Effector memory CD4-positive, alpha-beta T cell (primary cell): ENCODE measurements at places on chromosomes 6 and 20.

DNA sequence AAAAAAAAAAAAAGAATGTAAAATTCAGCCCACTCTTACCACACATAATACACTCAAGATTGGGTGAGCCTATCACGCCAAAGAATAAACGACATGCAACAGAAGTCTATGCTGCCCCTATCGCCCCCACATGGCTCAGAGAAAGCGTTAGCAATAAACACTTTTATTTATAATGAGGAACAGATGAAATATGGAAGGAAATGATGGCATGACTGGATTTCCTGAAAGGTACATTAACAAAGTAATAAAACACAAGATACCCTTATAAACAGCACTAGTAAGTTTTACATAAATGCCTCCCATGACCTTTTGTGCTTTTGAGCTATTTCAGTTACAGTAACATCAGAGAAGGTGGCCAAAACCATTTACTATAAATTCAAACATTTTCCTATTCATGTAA lies 71.4 kb upstream of the SCAF8 start:
- H3K4me3 ChIP-seq = no peak overlapping the region
- no peaks in the 10 kb centered on the region for H3K27me3 ChIP-seq
- H3K36me3 ChIP-seq = no peaks in the 10 kb centered on the region

DNA sequence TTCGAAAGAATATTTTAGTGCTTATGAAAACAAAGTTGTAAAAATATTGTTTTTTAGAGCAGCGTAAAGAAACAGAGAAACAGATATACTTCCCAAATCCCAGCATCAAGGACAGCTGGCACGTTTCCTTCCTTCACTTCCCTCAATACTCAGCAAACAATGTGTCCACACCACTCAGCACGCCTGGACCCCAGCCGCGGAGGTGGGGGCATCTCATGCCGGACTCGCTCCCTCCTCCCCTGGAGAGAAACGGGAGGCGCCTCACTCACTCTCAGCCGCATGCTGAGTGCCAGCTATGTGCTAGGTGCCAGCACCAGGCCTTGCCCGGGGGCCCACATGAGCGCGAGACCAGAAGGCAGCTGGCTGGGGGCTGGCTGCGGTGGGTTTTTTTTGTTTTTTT lies 34.7 kb downstream of the SLC2A4RG start:
- no peaks in the 10 kb centered on the region for H3K36me3 ChIP-seq
- no peaks in the 10 kb centered on the region for H3K27me3 ChIP-seq
- no peak overlapping the region for H3K4me3 ChIP-seq
- H3K27ac ChIP-seq = no peak overlapping the region
- H3K4me1 ChIP-seq = no peaks in the 10 kb centered on the region

DNA sequence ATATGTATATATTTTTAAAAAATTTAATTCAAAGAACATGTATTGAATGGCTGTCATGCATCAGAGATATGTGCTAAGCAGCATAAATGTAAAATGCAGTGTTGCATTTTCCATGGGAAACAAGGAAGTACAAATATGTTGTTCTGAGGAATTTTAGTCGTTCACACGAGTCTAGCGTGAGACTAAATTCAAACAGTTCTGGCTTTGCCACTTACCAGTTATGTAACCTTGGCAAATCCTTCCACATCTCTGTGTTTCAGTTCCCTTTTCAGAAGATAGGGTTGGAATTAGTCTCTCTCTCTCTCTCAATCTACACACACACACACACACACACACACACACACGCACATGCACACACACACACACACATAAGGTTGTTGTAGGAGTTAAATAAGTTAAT lies 305.4 kb downstream of the UTRN start:
- no peak for DNase-seq
- no peaks in the 10 kb centered on the region for H3K36me3 ChIP-seq
- no peak overlapping the region for H3K27ac ChIP-seq
- no peaks in the 10 kb centered on the region for H3K27me3 ChIP-seq
- no peak overlapping the region for H3K4me3 ChIP-seq

DNA sequence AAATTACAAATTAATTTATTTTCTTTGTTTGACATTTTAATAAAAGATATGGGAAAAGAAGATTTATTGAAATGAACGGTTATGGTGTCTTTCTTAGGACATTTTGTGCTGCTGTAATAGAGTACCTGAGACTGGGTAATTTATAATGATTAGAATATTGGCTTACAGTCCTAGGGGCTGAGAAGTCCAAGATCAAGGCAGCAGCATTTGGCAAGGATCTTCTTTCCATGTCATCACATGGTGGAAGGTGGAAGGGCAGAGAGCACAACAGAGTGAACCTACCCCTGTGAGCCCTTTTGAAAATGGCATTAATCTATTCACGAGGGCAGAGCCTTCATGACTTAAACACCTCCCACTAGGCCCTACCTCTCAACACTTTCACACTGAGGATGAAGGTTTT lies 75.7 kb upstream of the LTV1 start:
- H3K27me3 ChIP-seq = no peaks in the 10 kb centered on the region
- no peak for DNase-seq
- no peaks in the 10 kb centered on the region for H3K4me1 ChIP-seq
- no peak overlapping the region for H3K27ac ChIP-seq
- no peak overlapping the region for H3K4me3 ChIP-seq

DNA sequence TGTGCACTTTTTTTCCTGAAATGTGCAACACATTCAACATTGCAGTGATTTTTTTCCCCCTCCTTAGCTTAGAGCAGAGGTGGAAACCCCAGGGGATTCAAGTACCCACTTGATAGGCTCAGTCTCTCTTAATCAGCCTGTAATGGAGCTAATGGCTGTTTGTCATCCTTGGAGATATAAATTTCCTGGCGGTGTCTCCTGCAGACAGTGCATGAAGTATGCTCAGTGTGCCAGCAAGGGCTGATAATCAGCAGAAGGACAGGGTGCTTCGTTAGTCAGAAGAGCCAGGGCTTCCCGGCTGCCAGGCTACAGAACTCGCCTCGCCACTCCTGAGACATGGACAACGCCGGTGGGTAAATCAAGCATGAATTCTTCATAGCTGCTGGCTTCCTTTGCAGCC lies 69.8 kb upstream of the PHACTR2 start:
- no peak overlapping the region for H3K27ac ChIP-seq
- H3K36me3 ChIP-seq = no peaks in the 10 kb centered on the region
- H3K4me1 ChIP-seq = peaks cover 3% of the 10 kb centered on the region
- DNase-seq = no peak

GRCh38 chr6:53461696-53462095 lies 83.2 kb downstream of the GCLC start:
- DNase-seq = no peak
- H3K4me1 ChIP-seq = no peaks in the 10 kb centered on the region
- H3K36me3 ChIP-seq = no peaks in the 10 kb centered on the region
- no peaks in the 10 kb centered on the region for H3K27me3 ChIP-seq
- no peak overlapping the region for H3K27ac ChIP-seq

GRCh38 chr6:32188381-32189068 lies 1.5 kb downstream of the PBX2 start:
- peak overlapping the region; percentile 96 for H3K4me3 ChIP-seq
- DNase-seq = no peak
- H3K4me1 ChIP-seq = peaks cover 43% of the 10 kb centered on the region
- no peaks in the 10 kb centered on the region for H3K27me3 ChIP-seq

DNA sequence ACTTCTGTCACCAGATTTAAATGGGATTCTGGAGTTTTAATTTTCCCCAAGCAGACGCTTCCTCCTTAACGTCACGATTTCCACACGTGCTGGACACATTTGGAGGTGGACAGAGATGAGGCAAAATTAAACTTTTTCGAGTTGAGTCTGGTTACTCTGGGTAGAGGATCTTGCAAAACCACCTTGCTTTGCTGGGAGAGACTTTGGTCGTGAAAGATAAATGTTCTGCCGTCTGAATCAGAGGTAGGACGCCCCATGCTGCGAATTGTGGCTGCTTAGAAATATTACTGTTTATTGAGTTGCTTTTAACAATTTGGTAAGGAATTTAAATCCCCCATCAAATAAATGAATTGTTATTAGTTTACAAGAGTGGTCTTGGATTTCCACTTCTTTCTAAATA lies 46.8 kb downstream of the CTCFL start:
- no peaks in the 10 kb centered on the region for H3K36me3 ChIP-seq
- no peak overlapping the region for H3K27ac ChIP-seq
- no peaks in the 10 kb centered on the region for H3K27me3 ChIP-seq

- H3K36me3 ChIP-seq = no peaks in the 10 kb centered on the region
- no peaks in the 10 kb centered on the region for H3K27me3 ChIP-seq
- no peak overlapping the region for H3K4me3 ChIP-seq
- no peak overlapping the region for H3K27ac ChIP-seq
Measured at GRCh38 chr6:21375151-21376116, 218.1 kb upstream of the SOX4 start.

DNA sequence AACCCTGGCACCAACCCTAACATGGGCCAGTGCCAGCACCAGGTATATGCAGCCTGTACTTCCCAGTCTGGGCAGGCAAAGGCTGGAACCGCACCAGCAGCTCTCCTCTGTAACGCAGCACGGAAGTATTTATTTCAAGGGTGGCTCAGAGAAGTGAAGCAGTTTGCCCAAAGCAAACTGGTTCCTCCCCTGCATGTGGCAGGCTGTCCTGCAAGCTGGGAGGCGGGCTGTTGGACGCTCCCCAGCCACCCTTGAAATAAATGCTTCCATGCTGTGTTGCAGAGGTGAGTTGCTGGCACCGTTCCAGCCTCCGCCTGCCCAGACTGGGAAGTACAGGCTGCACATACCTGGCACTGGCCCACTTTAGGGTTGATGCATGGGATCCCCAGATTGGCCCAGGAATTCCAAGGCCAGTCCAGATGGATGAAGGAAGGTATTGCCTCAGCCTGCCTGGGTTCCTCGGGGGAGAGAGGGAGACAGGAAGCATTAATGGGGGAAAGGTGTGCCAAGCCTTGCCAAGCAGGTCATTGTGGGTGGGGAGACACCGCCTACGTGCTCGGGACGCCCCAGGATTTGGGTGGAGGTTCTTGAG lies 49.8 kb downstream of the PPARD start:
- no peak overlapping the region for H3K27ac ChIP-seq
- H3K36me3 ChIP-seq = no peaks in the 10 kb centered on the region
- H3K4me3 ChIP-seq = no peak overlapping the region
- no peaks in the 10 kb centered on the region for H3K27me3 ChIP-seq

GRCh38 chr20:19205981-19206396 lies 6.5 kb upstream of the SLC24A3 start:
- peaks cover 5% of the 10 kb centered on the region for H3K27me3 ChIP-seq
- H3K4me1 ChIP-seq = no peaks in the 10 kb centered on the region
- no peaks in the 10 kb centered on the region for H3K36me3 ChIP-seq

GRCh38 chr6:167576828-167577503 lies 249.7 kb upstream of the AFDN start:
- no peaks in the 10 kb centered on the region for H3K4me1 ChIP-seq
- H3K4me3 ChIP-seq = no peak overlapping the region
- H3K36me3 ChIP-seq = no peaks in the 10 kb centered on the region
- no peak overlapping the region for H3K27ac ChIP-seq
- no peak for DNase-seq

GRCh38 chr6:109306733-109307132 lies 75.5 kb downstream of the CD164 start:
- H3K4me1 ChIP-seq = no peaks in the 10 kb centered on the region
- no peaks in the 10 kb centered on the region for H3K36me3 ChIP-seq
- H3K27me3 ChIP-seq = no peaks in the 10 kb centered on the region
- no peak overlapping the region for H3K27ac ChIP-seq

GRCh38 chr6:41777551-41778285 lies 2.0 kb downstream of the FRS3 start:
- H3K36me3 ChIP-seq = peaks cover 15% of the 10 kb centered on the region
- no peak for DNase-seq
- peaks cover 15% of the 10 kb centered on the region for H3K4me1 ChIP-seq
- H3K27ac ChIP-seq = no peak overlapping the region
- no peaks in the 10 kb centered on the region for H3K27me3 ChIP-seq

DNA sequence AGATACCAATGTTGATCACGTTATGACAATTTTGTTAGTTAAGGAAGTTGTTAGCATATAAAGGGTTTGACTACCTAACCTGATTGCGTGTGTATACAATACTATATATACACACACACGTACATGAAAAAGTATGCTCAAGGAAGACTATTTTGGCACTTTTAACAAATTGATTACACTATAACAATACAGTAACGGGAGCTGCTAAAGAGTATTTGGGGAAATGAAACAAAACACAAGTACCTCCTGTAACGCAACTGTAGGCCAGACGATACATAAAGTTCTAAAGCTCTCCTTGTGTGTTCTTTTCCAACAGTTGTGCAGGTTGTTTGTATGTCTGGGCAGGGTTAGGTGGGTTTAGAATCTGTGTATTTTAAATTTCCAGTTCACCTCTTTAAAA lies 98.7 kb downstream of the PLEKHG1 start:
- H3K27me3 ChIP-seq = no peaks in the 10 kb centered on the region
- no peaks in the 10 kb centered on the region for H3K4me1 ChIP-seq
- H3K27ac ChIP-seq = no peak overlapping the region
- no peaks in the 10 kb centered on the region for H3K36me3 ChIP-seq
- no peak for DNase-seq

- H3K4me1 ChIP-seq = no peaks in the 10 kb centered on the region
- no peak for DNase-seq
- no peak overlapping the region for H3K27ac ChIP-seq
- no peaks in the 10 kb centered on the region for H3K27me3 ChIP-seq
- H3K36me3 ChIP-seq = no peaks in the 10 kb centered on the region
Measured at GRCh38 chr6:142332393-142333098, 30.7 kb downstream of the ADGRG6 start.

GRCh38 chr6:37988696-37989095 lies 169.2 kb downstream of the ZFAND3 start:
- DNase-seq = no peak
- H3K27ac ChIP-seq = no peak overlapping the region
- H3K4me3 ChIP-seq = no peak overlapping the region
- no peaks in the 10 kb centered on the region for H3K4me1 ChIP-seq
- no peaks in the 10 kb centered on the region for H3K27me3 ChIP-seq

DNA sequence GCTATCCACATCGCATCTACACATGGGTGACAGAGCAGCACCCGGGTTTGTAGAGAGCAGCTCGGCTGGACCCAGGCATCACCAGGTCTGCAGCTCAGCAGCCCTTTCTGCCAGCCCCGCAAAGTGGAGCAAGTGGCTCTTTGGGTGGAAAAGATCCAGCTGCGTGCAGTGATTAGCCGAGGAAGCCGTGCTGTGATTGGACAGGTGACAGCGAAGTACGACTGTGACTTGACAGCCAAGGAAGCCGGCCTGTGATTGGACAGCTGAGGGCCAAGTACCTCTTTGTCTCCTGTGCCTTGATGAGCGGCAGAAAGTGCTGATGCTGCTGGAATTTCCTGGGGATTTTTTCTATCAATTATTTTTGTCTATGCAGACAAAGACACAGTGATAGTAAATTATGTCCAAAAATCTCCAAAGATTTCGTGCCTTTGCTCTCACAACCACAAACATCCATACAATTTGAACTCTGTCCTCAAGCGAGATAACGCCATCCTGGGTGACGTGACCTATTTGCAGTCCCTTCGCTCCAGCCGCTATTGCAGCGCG lies 62.3 kb upstream of the GPR31 start:
- no peak overlapping the region for H3K27ac ChIP-seq
- no peak for DNase-seq
- H3K36me3 ChIP-seq = no peaks in the 10 kb centered on the region
- H3K27me3 ChIP-seq = no peaks in the 10 kb centered on the region

DNA sequence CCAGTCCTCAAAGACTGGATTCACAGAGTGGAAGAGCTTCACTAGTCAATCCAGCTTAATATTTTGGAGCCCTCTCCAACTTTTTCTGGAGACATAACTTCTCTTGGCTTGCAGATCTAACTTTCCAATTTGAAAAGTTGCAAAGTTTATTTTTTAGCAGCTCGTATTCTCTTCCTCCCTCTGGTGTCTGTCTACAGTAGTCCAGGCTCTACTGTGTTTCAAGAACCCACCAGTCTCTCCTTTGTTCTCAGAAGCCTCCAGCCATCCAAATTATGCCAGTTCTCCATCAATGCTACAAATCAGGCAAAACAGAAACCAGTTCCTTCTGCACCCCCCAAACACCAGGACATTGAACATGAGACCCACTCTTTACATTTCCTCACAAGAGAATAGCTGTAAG lies 376.1 kb upstream of the OPRM1 start:
- H3K36me3 ChIP-seq = no peaks in the 10 kb centered on the region
- no peak overlapping the region for H3K4me3 ChIP-seq
- H3K27me3 ChIP-seq = no peaks in the 10 kb centered on the region
- no peaks in the 10 kb centered on the region for H3K4me1 ChIP-seq
- no peak for DNase-seq
